ENCODE measurements at places on chromosomes 1 and 21.
A peak's percentile ranks its signal among the peaks of the same experiment; 100 is the strongest.

DNA sequence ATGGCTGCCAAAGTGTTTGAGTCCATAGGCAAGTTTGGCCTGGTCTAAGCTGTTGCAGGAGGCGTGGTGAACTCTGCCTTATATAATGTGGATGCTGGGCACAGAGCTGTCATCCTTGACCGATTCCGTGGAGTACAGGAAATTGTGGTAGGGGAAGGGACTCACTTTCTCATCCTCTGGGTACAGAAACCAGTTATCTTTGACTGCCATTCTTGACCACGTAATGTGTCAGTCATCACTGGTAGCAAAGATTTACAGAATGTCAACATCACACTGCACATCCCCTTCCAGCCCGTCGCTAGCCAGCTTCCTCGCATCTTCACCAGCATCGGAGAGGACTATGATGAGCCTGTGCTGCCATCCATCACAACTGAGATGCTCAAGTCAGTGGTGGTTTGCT, 215.8 kb upstream of the JUN start:
- DNase-seq, result no peak

DNA sequence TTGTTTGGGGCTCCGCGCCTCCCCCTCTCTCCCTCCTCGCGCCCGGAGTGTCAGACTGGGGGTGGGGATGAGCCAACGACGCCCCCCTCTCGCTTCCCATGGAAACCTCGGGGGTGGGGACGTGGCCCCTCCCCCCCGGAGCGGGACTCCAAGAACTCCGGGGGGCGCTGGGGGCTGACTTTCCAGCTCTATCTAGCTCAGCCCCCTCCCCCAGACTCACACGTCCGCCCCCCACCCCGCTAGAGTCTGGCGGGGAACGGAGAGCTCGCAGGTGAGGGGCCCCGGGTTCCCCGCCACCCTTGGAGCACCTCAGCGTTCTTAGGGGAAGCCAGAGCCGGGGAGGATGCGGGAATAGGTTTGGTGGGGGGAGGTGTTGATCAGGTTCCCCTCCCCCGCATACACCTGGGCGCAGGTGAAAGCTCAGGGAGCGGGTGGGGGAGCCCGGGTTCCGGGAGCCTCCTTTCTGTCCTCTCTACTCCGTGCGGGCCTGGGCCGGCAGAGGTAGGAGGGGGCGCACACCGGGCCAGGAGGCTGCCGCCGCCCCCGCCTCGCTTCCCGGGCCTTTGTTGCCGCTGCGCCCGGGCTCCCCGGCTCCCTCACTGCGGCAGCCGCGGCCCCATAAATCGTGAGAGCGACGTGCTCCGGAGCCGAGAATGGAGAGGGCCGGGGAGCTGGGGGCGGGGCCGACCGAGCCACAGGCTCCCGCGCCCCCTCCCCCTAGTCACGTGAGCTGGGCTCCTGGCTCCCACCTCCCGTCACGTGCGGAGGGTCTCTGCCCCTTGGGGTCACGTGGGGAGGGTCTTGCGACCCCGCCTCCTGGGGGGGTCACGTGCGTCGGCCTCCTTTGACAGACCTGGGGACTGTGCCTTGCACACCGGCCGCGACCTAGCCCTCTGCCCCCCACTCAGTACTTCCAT, 1.9 kb downstream of the EFNA3 start:
- DNase-seq, result peak; percentile 34

GRCh38 chr1:151326619-151327222, 495 bp downstream of the PI4KB start:
- peak; percentile 58 for DNase-seq

DNA sequence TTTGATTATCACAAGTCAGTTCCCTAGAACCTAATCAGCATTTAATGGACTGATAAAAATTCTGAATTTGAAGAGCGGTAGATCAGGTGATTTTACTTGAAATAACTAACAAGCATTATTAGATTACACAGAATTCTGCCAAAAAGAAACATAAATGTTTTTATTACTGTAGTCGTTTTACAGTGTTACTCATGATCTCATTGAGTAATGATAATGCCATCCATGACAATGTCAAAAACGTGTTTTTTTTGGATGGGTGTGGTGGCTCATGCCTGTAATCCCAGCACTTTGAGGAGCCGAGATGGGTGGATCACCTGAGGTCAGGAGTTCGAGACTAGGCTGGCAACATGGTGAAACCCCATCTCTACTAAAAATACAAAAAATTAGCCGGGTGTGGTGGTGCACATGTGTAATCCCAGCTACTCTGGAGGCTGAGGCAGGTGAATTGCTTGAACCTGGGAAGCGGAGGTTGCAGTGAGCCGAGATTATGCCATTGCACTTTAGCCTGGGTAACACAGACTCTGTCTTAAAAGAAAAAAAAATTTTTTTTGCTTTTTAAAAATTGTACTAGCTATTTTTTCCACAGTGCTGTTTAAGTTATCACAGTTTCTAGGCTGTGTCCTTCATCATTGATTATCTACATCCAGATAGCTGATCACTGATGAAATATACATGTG, 56.6 kb downstream of the LAMC1 start:
- no peak for DNase-seq

DNA sequence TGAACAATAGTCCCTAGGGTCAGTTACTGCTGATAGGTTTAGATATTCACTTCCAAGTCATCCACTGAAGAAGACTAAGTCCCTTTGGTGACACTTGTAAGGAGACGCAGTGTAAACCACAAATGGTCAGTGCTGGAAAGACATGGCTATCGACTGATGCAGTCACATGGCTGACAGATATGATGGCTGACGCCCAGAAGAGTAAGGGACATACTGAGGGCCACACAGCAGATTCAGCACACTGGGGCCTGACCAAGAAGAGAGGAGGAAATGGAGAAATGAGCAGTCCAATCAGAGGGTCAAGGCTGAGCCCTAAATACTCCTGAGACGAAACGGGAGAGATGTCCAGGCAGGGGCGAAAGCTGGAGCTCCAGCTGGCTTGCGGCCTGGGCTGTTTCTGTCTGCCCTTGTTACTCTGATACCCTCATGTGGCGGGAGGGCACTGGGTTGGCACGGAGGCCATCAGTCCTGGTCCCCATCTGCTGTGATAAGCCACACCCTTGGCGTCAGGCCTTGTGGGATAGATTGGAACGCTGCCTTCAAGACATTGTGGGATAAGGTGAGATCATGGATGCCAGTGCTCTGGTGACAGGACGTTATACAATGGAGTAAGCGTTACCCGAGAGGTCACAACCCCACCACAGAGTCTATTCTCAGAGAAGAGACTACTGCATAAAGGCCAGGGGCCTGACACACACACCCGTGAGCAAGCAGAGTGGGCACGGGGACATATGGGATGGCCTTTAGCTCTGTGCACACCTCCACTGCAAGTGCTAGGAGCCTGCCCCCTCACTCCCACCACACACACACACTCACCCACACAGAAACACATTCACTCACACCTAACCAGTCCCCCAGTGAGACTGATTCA, 158.4 kb downstream of the TRABD2B start:
- no peak for DNase-seq

- peak; percentile 78 for DNase-seq
These were observed 7.3 kb downstream of the GNG4 start for GRCh38 chr1:235642011-235642942.

DNA sequence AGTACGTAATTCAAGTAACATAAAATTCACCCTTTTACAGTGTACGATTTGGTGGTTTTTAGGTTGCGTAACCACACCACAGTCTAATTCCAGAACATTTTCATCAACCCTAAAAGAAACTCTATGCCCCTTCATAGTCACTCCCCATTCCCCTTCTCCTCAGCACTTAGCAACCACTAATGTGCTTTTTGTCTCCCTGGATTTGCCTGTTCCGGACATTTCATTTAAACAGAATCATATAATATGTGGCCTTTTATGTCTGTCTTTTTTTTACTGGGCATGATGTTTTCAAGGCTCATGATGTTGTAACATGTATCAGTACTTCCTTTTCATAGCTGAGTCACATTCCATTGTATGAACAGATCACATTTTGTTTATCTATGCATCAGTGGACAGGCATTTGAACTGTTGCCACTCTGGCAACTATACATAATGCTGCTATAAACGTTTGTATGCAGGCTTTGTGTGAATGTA, 20.8 kb downstream of the OBSCN start:
- no peak for DNase-seq

DNA sequence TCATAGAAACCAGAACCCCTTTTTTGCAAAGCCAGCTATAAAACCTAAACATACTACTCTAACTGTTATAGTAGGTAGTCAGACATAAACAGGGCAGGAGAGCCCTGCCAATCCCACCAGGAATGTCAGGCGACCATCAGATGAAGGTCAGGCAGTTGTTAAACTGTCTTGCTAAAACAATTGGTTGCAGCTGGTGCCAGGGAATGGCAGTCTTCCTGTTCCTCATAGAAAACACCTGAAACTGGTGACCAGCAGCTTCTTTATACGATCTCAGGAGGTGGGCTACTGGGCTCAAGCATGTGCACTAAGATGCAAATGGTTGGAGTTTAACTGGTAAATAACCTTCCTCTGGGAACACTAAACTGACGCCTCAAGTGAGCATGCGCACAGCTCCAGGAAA, 224.1 kb downstream of the COL11A1 start:
- DNase-seq, result no peak

GRCh38 chr1:109017134-109017533, 24.8 kb downstream of the WDR47 start:
- DNase-seq, result no peak

DNA sequence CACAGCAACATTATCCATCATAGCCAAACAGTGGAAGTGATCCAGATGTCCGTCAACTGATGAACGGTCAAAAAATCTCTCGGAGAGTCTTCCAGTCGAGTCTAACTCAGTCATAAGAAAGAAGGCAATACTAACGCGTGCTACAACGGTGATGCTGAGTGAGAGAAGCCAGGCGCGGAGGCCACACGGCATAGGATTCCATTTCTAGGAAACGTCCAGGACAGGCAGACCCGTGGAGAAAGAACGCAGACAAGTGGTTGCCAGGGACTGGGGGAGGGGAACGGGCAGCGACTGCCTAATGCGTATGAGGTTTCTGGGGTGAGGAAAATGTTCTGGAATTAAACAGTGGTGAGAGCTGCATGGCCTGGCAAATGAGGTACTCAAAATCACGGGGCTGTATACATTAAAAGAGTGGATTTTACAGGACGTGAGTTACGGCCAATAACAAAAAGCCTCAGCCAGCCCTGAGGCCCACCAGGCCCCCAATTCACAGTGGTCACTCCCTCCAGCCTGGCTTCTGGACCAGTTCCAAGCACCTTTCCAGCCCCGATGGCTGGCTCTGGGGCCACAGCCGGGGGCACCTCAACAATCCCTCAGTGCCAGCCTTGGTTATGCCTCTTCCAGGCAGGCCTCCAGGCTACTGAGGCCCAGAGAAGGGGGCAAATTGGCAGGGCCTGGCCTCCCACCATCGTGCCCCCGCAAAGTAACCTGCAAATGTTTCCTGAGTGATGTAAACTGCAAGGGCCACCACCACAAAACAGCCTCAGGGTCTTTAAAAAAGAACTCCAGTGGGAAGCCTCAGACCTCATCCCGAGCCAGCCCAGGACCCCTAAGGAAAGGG, 3.4 kb downstream of the WNT9A start:
- DNase-seq, result no peak

GRCh38 chr1:15960808-15961207, 15.1 kb downstream of the ZBTB17 start:
- no peak for DNase-seq

DNA sequence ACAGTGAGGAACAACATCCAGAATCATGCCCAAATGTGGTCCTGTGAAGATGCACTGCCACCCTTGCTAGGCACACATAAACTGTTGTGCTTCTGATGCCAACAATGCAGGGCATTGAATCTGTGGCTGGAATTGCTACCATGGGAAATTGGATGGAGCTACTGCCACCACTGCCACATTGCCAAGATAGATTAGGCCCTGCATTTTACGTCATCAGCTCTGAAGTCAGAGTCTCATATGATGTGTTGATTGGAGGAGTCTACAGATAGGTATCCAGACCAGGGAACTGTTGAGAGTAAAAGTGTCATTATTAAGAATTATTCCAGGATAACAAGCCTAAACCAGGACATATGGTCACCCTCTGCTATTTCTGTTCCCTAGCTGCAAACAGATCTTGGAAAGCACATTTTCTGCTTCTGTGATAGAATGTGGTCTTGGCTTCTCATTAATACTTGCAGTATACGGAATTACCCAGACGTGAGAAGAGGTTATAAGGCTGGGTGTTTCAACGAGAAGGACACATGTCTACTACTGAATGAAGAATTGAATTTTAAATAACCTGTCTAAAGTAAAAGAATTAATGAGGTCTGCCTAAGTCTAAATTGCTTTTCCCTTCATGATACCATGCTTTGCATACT, 106.6 kb downstream of the TNNI3K start:
- no peak for DNase-seq

DNA sequence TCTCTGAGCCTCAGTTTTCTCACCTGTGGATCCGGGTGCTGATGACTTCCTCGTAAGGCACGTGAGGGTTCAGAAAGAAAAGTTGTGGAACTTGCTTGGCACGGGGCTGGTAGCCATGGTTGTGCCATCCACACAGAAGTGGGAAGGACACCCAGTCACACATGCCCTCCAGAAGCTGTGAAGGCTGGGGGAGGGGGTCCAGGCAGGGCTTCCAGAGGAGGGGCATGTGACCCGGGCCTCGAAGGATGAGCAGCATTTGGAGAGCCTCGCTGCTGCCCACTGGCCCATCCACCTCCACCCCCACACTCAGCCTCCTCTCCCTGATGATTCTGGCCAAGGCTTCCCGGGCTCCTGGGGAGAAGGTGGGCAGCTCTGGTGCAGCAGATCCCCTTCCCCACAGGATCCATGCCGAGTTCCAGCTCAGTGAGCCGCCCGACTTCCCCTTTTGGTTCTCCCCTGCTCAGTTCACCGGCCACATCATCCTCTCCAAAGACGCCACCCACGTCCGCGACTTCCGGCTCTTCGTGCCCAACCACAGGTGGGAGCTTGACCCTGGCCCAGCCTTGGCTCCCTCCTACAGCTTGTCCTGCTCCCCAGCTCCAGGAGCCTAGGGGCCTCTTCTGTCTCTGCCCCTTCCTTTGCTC, 9.4 kb downstream of the SELENON start:
- DNase-seq, result no peak

DNA sequence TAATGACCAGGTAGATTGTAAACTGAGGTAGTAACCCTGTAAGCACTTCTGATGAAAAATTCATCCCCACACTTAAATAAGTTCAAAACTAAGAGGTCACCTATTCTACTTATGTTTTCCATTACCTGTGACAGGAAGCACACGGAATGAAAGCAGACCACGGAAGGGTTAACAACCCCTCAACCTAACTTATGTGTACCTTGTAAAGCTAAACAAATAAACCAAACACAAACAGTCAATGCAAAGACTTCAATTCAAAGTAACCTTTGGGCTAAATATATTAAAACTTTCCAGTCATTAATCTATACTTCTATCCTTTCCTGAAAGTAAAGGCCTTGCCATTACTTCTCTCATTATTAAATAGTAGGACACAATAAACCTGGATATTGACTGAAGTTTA, 7.0 kb downstream of the PPP1R15B start:
- no peak for DNase-seq

- DNase-seq, result no peak
These were observed 30.1 kb downstream of the CDKN2C start for GRCh38 chr1:51000160-51000559.

GRCh38 chr1:153375511-153375910, at the start of gene S100A12:
Gene S100A12, minus strand, starts transcription at chr1:153375621. Its CDS starts 1,029 bp downstream, at chr1:153374592.
- DNase-seq, result no peak

GRCh38 chr1:59833022-59833421, 18.3 kb downstream of the HOOK1 start:
- no peak for DNase-seq

Data from activated CD4-positive, alpha-beta T cell treated with anti-CD3 and anti-CD28 coated beads, Interleukin-2, amount 10 ng/mL, durations not matched to agents 7 days and 5 days (primary cell).